KG1 (cell line): ENCODE measurements at places on chromosomes 12 and 14.

DNA sequence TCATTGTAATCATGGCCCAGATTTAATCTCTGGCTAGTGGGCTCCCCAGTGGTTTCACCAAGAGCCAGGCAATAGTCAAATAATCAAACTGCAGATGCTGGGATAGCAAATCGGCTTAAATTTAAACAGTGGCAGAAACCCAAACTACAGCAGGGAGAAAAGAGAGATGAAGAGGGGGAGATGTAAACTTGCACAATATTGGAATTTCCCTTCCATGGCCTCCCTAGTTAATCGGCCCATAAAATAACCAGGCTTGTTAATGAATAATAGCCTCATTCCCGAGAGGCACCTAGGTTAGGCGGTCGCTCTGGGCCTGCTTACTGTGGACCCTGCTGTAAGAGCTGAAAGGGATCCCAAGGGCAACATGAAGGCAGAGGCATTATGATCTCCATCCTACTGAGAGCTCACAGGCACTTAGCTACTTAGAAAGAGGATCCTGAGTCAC is 116.2 kb downstream of the NUAK1 start:
- no peak for DNase-seq

DNA sequence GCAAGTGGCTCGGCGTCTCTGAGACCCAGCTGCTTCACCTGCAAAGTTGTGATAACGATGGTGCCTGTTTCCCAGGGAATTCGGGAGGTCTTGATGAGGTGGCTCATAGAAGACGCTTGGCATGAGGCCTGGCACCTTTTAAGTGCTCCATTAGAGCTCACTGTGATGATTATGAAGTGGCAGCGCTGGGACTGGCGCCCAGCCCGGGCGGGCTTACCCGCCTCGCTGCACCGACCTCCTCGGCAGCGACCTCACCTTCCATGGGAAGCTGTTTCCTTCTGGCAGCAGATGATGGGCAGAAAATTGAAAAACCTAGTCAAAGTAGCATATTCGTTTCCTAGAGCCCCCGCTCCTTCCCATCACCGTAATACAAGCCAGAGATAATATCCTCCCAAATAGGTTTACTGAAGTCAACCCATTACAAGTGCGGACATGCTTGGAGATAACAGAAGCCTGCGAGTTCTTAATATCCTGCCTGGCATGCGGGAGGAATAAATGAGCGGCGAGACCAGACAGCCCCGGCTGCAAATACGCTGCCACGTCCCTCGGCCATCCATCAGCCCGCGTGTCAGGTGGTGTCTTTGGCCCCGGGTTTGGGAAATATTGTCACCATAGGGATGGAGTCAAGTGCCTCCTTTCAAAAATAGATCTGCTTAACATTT is 35.2 kb upstream of the DLK1 start:
- no peak for DNase-seq

GRCh38 chr12:39866135-39866534 is 239.7 kb downstream of the SLC2A13 start:
- DNase-seq, result no peak

DNA sequence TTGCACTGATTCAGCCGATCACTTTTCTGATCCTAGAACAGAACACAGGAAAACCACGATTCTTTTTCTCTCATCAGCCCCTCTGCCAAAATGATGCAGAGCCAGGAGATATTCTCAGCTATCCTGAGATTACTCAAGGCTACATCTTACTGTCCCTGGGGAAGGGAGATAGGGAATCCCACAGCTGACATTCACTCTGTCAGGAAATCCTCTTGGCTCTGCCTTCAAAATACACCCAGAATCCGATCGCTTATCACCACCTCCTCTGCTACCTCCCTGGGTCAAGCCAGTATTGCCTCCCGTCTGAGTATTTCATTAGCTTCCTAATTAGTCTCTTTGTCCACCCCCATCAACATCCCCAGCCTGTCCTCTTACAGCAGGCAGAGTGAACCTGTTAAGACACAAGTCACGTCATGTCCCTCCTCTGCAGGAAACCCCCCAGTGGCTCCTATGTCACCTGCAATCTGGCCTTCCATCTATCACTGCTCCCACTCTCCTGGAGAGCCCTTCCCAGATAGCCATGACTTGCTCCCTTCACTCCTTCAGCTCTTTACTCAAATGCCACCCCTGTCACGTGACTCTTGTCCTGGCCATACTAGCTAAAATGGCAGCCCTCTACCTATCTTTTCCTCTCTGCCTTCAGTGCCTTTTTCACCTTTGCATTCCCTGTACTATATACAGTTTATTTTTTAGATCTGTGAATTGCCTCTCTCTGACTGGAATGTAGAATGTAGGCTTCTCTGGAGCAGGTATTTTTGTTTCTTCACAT is 70.3 kb downstream of the GALNT4 start:
- no peak for DNase-seq

DNA sequence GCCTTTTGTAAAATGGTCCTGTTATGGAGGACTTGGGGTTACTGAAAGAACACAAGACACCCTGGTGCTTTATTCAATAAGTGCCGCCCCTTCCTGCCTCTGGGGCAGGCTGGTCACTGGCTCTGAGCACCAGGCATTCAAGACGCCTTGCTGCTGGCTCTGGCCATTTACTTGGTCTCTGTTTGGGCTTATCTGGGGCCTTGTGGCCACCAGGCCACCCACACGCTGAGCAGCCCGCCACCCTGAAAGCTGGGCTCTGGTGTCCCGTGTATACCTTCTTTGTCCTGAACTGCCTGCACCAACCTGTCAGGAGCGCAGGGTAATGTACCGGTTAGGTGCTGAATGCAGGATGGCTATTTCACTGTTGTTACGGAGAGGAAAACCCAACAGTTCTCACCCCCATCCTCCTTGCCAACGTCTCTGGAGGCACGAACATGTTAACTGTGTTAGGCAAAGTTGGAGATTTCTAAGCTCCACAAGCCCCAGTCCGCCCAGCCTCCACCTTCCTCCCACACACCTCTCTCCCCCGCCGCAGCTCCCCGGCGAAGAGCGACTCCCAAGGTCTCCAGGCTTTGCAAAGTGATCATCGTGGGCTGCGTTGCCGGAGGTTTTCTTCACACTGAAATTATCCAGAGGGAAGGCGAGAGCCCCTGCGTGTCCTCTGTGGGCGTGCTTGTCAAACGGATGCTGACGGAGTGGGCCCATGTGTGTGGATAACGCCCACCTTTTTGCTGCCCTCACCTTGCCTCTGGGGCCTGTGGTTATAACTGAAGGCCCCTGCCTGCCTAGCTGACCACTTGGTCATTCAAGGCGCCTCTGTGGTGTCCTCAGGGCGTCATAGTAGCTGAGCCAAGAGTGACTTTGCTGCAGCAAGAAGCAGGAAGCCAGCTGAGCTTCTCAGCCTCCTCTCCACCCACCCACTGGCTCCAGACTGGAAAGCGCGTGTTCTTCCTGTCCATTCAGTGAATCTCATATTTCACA is 18.8 kb upstream of the BEGAIN start:
- no peak for DNase-seq

DNA sequence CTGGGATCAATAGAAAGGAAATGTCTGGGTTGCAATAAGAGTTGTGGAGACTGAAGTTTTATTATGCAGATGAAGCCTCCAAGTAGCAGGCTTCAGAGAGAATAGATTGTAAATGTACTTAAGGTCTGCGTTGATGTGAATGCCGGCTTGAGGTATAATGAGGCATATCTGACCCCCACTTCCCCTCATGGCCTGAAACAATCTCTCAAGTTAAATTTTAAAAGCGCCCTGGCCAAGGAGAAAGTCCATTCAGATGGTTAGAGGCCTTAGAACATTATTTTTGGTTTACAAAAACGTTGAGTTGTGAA is 28.3 kb upstream of the HIGD1C start:
- no peak for DNase-seq

GRCh38 chr12:74412606-74413230 is 124.9 kb upstream of the ATXN7L3B start:
- DNase-seq, result no peak

GRCh38 chr14:101937926-101938767 is 26.2 kb upstream of the DYNC1H1 start:
- no peak for DNase-seq

DNA sequence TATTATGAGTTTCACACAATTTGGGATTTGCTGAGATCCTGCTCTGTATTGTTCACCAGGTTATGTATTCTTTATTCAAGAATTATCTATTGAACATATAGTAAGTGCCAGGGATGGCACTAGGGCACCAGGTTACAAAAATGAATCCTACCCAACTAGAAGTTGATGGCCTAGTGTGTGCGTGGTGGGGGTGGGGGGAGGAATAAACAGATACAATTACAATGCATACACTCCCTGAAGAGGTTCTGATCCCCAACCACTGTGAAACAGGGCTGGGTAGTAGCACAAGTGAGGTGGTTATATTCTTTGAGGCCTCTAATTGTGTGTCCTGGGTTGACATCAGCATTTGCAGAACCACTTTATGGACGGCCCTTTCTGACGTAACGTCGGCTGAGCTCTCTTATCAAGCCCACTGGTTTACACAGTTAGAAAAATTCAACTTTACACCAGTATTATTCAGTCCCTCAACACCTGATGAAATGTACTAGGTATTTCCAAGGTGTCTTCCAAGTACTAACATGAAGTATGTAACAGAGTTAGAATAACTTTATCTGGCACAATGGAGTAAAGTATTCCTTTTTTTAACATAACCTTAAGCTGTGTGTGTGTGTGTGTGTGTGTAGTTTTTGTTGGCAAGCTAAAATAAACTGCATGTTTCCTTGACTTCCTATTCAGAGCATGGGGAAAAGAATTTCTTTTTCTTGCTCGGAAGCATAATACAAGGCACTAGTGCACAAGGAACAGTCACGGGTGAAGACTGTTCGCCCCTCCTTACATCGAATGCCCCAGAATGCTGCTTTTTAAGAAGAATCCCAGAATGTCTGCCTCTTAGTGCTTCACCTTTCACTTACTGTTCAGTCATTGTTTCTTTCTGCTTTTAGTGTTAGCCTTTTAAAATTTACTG is 8.1 kb upstream of the GLRX5 start:
- no peak for DNase-seq

DNA sequence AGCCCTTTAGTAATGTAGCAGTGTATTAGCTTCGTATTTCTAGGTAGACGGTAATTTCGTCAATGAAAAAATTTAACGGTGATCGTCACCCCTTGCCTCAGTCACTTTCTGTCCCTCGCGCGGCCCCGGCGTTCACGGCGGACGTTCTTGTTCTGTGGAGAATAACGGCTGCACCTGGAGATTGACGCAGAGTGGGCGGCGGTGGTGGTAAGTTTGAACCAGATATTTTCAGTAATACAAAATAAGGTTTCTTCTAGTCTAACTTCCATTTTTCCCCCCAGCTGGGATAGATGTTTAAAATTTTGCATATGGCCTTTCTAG is 341 bp downstream of the ZNF10 start:
- DNase-seq, result no peak

- DNase-seq, result no peak
These were observed 55.4 kb upstream of the CCDC198 start for GRCh38 chr14:57549016-57549564.

- DNase-seq, result no peak
These were observed 738.7 kb downstream of the C12orf50 start for GRCh38 chr12:87290505-87290904.

- no peak for DNase-seq
These were observed 6.4 kb downstream of the NGB start for GRCh38 chr14:77264466-77265186.

DNA sequence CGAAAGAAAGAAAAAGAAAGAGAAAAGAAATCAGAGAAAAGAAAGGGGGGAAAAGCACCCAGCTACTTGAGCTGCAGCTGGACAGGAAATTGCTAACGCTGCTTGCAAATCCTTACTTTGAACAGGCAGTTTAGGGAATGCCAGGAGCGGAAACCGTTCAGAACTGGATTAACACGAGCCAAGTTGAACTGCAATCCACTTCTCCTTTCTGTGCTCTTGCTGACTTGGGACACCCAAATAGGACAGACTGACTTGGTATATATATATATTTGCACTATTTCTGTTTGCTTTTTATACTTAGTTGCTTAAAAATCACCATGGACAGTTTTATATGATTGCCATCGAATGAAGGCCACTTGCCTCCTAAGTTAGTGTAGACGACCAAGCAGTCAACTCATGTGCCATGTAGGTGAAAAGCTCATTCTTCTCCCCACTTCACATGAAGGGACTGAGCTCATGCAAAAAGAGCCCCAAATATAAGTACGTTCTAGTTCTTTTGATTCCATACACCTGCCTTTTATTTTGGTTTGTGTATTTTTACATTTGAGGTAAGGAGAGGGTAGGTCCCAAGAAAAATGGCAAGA is 5.5 kb downstream of the DUSP6 start:
- peak; percentile 92 for DNase-seq

DNA sequence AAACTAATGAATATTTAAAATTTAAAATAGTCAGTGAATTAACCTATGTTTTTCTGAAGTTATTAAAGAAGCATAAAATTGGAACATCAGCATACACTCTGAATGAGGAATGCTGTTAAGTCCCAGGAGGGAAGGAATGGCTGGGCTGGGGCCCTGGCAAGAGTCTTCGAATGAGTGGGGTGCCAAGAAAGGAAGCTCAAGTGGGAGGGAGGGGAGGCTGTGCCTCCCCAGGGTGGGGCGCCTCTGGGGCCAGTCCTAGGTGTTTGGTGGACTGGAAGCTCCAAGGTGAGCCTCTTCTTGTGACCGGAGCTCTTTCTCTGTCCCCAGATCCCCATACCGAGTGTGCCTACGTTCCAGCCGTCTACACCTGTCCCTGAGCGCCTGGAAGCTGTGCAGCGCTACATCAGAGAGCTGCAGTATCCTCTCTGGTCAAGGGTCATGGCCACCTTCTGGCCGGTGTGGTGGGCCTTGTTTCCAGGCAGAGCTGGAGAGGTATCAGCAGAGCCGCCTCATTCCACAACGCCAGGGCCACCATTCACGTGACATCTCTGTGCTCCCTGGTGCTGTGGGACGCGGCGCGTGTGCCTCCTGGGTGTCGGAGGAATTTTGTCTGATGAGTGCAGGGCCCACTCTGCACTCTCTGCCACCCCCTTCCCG is 8.5 kb downstream of the VASH1 start:
- no peak for DNase-seq

- no peak for DNase-seq
These were observed 199.2 kb downstream of the MSRB3 start for GRCh38 chr12:65477721-65478120.

DNA sequence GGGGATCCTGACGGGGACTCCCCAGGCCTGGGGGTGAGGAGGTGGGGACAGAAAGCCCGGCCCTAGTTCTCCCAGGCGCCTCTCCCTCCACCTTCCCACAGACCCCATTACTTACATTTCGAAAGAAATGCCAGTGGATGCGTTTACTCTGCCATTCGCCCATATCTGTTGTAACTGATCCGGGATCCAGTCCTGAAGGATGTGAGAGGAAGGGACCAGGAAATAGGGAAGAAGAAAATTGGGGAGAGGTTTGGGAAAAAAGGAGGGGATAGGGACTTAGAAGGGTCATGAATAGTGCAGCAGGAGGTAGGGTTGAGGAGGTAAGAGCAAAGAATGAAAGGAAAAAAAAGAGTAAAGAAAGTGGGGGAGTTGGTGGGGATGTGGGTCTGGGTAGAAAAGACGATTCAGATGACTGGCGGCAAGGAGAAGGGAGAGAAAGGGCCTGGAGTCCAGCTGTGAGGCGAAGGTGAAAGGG is 1.1 kb downstream of the HOXC12 start:
- no peak for DNase-seq

- DNase-seq, result no peak
These were observed 48.0 kb downstream of the ZFYVE1 start for GRCh38 chr14:72978856-72979255.

GRCh38 chr12:132266370-132266769 is 63.0 kb downstream of the GALNT9 start:
- DNase-seq, result no peak

- DNase-seq, result no peak
These were observed 602.6 kb downstream of the SNAPC1 start for GRCh38 chr14:62364800-62365280.
